Activated naive CD8-positive, alpha-beta T cell treated with anti-CD3 and anti-CD28 coated beads for 36 hours (primary cell): ENCODE measurements at places on chromosomes 11 and 22.
A peak's percentile ranks its signal among the peaks of the same experiment; 100 is the strongest.

DNA sequence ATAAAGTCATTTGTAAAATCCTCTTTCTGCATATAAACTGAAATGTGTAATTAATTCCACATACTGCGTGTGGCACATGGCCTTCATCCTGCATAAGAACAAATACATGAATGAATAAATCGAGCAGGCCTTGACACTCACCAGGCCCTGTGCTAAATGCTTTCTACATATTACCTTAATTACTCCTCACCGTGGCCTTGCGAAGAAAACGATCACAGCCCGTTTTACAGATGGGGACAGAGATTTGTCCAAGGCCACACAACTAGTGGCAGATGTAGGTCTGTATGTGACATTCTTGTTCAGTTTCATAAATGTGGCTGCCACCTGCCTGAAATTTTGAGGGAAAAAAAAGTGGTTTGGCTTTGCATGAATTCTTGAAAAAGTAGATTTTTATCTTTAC is 5.8 kb upstream of the CCND1 start:
- no peaks in the 10 kb centered on the region for H3K36me3 ChIP-seq
- H3K4me3 ChIP-seq = no peak overlapping the region
- no peak overlapping the region for H3K27ac ChIP-seq
- peaks cover 63% of the 10 kb centered on the region for H3K27me3 ChIP-seq

GRCh38 chr22:27612115-27612514 is 189.4 kb downstream of the MN1 start:
- peaks cover 48% of the 10 kb centered on the region for H3K27me3 ChIP-seq
- no peak for DNase-seq
- no peak overlapping the region for H3K4me3 ChIP-seq
- H3K27ac ChIP-seq = no peak overlapping the region
- no peaks in the 10 kb centered on the region for H3K4me1 ChIP-seq
- H3K36me3 ChIP-seq = no peaks in the 10 kb centered on the region

DNA sequence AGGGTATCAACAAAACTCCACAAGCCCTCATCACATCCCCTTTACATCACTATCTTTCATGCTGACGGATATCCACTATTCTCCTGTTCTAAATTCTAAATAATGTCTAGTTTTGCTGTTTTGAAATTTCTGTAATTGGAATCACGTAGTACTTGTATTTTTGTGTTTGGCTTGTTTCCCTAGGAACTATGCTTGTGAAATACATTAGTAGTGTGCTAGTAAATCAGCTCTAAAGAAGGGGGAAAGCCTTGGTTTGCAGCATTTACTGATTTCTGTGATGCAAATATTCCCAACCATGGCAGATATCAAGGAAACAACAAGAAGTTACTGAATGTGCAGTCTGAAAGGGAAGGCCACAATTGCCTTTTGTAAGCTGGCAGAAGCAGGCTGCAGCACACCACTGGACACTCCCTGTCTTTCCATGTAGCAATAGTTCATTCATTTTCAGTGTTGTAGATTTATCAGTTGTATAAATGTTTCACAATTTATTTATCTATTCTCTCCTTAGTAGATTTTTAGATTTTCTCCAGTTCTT is 4.7 kb upstream of the FOLH1 start:
- no peak for DNase-seq
- no peak overlapping the region for H3K27ac ChIP-seq
- H3K36me3 ChIP-seq = no peaks in the 10 kb centered on the region
- H3K4me1 ChIP-seq = no peaks in the 10 kb centered on the region
- H3K27me3 ChIP-seq = no peaks in the 10 kb centered on the region

- H3K4me3 ChIP-seq = no peak overlapping the region
- peaks cover 13% of the 10 kb centered on the region for H3K4me1 ChIP-seq
- DNase-seq = no peak
- H3K27ac ChIP-seq = no peak overlapping the region
- H3K36me3 ChIP-seq = no peaks in the 10 kb centered on the region
These were observed 11.1 kb upstream of the OR56B4 start for GRCh38 chr11:6096417-6096816.

DNA sequence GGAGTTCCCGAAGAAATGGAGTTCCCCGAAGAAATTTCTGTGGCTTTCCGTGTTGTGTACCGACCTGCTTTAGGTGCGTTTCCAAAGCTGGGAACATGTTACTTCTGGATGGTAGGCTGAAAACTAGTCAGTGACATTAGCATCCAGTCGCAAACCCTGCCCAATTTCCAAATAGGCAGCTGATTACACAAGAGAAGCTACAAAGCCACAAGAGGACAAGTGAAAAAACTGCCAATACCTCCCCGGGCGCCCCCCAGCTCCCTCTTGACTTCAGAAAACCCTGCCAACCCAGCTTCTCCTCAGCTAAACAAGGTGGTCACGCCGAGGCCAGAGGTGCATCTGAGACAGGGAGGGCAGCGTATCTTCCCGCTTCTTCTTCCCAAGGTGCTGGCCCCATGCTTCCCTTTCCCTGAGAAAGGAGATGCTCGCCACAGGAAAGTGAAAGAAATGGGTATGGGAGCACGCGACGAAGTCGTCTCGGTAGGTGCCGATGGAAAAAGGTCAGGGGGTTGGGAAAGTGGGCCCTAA is 551 bp downstream of the AGBL2 start:
- peak; percentile 3 for DNase-seq
- peaks cover 25% of the 10 kb centered on the region for H3K4me1 ChIP-seq
- H3K27me3 ChIP-seq = no peaks in the 10 kb centered on the region
- peak overlapping the region; percentile 92 for H3K4me3 ChIP-seq

GRCh38 chr22:29872144-29872893 is 10.7 kb upstream of the MTMR3 start:
- no peak for DNase-seq
- no peak overlapping the region for H3K4me3 ChIP-seq
- no peaks in the 10 kb centered on the region for H3K36me3 ChIP-seq
- peaks cover 5% of the 10 kb centered on the region for H3K4me1 ChIP-seq

- H3K4me3 ChIP-seq = no peak overlapping the region
- H3K36me3 ChIP-seq = peaks cover 35% of the 10 kb centered on the region
- H3K27ac ChIP-seq = no peak overlapping the region
- no peaks in the 10 kb centered on the region for H3K27me3 ChIP-seq
- DNase-seq = no peak
These were observed 67.4 kb downstream of the ZBTB44 start for GRCh38 chr11:130247319-130247718.

DNA sequence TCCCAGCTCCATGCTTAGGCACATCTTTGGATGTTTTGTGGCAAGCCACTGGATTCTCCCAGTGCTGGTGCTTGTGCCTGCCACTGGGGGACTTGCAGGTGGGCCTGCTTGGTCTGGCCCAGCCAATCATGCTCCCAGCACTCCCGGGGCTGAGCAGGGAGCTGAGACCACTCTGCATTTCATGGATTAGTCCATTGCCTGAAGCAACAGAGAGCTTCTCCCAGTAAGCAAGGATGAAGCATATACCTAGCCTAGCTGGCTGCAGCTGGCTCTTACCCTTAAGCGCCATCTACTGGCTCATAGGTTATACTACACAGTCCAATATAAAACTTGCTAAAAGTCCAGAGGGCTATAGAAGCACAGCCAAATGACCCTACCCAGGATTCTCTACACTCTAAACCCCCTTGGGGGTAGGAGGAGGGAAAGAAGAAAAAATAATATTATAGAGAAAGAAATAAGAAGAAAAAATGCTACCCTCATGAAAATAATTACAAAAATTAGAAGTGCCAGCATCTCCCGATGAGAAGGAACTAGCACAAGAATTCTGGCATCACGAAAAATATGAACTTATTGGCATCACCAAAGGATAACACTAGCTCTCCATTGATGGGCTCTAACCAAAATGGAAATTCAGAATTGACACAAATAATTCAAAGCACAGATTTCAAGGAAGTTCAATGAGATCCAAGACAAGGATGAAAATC is 275.3 kb downstream of the C11orf87 start:
- H3K27ac ChIP-seq = no peak overlapping the region
- DNase-seq = no peak
- no peak overlapping the region for H3K4me3 ChIP-seq
- peaks cover 1% of the 10 kb centered on the region for H3K36me3 ChIP-seq
- H3K27me3 ChIP-seq = peaks cover 5% of the 10 kb centered on the region
- H3K4me1 ChIP-seq = no peaks in the 10 kb centered on the region

DNA sequence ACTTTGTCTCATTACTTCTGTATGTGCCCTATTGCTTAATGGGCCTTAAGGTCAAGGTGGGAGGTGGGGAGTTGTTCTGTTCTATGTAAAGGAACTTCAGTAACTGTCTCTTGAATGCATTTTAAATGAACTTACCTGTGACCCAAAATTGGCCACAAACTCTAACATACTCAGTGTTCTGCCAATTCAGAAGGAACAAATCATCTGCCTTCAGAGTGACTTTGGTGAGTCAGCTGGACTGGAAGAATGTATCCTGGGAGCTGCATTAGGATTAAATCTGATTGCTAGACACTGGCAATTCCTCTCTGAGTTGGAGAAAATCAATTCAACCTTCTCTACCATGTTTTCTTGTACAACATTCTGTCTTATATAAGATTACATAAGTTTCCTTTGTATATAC is 1104.8 kb downstream of the DLG2 start:
- no peak overlapping the region for H3K27ac ChIP-seq
- no peaks in the 10 kb centered on the region for H3K36me3 ChIP-seq
- no peak overlapping the region for H3K4me3 ChIP-seq
- H3K4me1 ChIP-seq = no peaks in the 10 kb centered on the region

DNA sequence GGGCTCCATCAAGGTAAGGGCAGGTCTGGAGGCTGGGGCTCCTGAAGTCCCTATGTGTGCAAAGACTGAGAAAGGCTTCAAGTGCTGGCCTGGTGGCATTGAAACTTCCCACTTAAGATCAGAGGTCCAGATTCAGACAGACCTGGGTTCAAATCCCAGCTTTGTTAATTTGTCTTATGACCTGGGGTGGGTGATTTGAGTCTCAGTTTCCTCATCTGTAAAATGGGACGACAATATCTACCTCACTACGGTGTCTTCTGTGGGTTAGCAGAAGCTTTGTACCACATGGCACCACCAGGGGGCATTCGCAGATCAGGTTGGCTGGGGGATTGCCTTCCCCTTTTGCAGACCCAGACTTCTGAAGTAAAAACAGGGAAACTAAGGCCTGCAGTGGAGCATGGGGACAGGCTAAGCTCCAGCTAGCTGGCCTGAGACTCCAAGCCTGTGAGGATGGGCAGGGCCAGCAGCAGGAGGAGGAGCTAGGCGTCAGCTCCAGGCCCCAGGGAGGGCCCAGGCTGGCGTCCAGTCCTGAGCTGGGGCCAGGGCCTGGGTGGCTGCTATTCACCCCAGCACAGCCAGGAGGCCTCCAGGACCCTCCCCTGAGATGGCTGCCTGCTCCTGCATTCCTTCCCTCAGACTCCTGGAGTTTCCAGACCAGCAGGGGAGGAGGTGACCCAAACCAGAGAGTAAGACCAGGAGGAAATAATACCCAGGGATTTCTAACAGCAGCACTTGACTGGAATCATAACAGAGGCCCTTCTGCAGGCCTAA is 1.5 kb downstream of the CASTOR1 start:
- H3K27me3 ChIP-seq = no peaks in the 10 kb centered on the region
- H3K4me3 ChIP-seq = peak overlapping the region; percentile 62
- H3K27ac ChIP-seq = no peak overlapping the region
- peak; percentile 84 for DNase-seq
- H3K36me3 ChIP-seq = no peaks in the 10 kb centered on the region

DNA sequence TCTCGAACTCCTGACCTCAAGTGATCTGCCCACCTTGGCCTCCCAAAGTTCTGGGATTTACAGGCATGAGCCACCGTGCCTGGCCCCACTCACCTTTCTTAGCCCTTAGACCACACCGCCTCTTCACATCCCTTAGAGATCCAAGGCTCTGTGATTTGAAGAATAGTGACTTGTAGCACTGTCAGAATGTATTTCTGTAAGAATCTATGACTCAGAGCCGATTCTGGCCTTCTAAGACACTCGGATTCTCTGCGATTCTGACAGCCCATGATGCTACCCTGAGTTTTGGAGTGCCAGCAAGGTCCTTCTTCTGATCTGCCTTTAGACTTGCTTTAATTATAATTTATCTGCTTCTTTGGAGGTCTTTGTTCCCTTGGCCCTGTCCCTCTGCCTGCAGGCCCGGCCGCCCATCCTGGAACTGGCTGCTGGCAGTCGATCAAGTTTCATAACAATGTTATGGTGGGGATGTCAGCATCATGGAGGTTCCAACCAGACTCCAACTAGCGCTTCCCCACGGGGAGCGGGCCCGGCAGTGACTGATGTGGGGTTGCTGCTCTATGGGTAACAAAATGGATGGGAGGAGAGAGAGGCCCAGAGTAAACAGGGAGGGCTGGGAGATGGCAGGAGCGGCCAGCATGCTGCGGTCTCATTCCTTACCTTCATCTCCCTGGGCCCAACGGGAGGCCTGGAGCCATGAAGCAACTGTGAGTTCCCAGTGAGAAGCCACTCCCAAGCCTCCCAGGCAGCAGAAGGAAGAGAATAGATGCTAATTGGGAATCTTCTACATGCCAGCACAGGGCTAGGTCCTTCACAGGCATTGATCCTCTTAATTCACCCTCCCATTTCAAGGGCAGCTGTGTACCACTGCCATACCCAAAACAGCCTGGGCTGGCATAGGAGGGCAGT is 55.7 kb upstream of the RASD2 start:
- no peak overlapping the region for H3K27ac ChIP-seq
- no peak overlapping the region for H3K4me3 ChIP-seq
- H3K36me3 ChIP-seq = no peaks in the 10 kb centered on the region
- H3K4me1 ChIP-seq = no peaks in the 10 kb centered on the region
- DNase-seq = no peak

DNA sequence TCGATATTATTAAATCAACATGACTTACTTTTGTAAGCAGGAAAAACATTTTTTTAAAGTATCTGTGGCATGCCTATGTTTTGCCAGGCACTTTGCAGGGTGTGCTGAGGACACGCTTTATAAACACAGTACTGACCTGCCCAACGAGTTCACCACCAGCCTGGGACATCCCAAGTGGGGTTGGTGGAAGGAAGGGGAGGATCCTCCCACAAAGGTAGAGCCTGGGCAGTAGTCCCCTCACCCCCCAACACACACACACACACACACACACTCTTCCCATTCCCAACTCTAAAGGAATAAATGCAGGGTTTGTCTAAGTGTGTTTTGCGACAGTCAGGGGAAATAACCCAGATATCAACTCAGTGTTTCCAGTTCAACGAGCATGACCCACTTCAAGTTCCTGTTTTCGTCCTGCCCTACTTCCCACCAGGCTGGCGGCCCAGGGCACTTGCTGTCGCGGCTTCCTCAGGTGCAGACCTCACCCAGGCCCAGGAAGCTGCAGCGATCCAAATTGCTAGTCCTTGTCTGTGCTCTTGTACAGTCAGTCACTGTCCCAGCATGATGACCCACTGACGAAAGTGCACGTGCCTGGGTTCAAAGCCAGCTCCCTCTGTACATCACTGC is 3.1 kb downstream of the CERK start:
- peak overlapping the region; percentile 92 for H3K27ac ChIP-seq
- DNase-seq = peak; percentile 33

DNA sequence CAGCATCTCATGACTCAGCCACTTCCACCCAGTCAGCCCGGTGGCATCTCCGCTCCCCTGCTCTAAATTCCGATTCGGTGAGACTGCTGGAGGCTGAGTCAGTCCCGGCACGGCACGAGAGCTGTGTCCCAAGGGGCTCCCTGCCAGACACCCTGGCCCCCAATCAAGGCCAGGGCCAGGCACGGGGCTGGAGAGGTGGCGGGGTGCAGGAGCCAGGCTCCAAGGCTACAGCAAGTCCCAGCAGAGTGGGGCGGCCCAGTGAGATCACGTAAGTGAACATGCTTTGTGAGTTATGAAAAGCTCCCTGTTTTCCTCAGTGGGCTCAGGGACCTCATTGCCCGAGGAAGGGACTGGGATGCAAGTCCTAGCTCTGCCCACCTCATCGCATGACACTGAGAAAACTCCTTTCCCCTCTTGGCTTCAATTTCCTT is 3.0 kb downstream of the C11orf68 start:
- no peak overlapping the region for H3K4me3 ChIP-seq
- no peaks in the 10 kb centered on the region for H3K36me3 ChIP-seq
- H3K4me1 ChIP-seq = peaks cover 24% of the 10 kb centered on the region
- H3K27ac ChIP-seq = no peak overlapping the region
- no peak for DNase-seq
